Fibroblast of the aortic adventitia (primary cell): ENCODE measurements at places on chromosomes 13 and 19. TPM values are rescaled to one million over a fixed set of nuclear protein-coding genes. Genes with fewer than 3 reads are reported as not detected.

DNA sequence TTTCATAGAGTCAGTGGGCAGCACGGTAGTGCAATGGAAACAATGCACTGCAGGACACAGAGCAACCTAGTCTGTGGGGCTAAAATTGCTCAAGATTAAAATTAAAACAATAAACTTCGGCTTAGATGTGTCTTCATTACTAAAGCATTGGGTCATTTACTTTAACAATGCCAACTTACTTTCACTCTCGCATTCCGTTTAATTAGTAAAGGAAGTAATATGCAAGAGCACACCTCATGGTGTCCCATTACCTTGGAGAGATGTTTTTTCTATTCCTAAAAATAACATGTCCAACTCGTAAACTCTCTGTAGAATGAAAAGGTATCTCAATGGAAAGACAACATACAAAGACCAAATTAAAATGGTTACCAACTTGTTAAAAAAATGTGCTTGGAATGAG lies 738.4 kb downstream of the PCDH17 start:
- no peak for DNase-seq

The ZGLP1 gene
- 0.16 and 0.63 TPM in 2 replicates for total RNA-seq

DNA sequence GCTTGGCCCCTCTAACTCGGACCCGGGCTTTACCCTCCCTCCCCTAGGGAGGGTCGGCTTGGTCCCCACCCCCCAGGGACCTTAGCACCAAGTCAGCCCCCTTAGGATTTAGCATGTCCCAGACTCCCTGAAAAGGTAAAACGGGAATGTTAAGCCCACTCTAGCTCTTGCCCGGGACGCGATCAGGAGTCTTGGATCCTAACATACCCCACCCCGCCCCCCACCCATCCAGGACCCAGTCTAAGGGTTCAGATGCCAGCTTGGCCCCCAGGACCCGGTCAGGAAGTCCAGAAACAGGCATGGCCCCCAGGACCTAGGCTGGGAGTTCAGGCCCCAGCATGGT lies 437 bp downstream of the EPOR start:
- DNase-seq, result no peak

DNA sequence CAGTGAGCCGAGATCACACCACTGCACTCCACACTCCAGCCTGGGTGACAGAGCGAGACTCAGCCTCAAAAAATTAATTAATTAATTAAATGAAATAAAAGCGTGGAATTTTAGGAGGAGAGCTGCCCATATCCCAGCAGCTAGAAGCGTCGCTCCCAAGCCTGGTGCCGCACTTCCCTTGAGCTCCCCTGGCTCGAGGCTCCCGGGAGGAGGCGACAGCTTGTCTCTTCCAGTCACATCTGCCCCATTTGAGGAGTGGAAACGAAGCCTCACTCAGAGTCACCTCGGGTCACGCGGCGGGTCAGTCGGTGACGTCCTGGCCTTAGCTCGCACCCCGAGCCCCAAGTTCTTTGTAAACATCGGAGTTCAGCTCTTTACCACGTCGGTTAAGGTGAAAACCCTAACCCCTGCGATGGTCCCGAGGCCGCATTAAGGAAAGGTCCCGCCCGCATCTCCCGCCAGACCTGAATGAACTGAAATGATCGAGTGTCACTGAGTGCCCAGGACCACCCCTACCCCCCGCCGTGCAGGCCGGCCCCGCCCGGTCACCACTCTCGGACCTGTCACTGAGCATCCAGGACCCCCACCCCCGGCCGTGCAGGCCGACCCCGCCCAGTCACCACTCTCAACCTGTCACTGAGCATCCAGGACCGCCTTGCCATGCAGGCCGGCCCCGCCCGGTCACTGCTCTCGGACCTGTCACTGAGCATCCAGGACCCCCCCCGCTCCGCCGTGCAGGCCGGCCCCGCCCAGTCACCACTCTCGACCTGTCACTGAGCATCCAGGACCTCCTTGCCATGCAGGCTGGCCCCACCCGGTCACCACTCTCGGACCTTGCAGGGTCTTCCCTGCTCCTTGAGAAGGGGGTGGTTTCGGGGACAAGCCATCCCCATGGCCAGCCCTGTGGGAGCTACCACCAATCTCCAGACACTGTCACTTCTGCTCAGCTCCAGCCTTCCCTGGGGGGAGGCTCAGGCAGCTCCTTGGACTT lies 176.9 kb downstream of the KDM4B start:
- DNase-seq, result no peak
